ENCODE measurements at places on chromosomes 2 and 18.
A peak's percentile ranks its signal among the peaks of the same experiment; 100 is the strongest.

- DNase-seq, result no peak
Measured at GRCh38 chr2:169139993-169140767, 70.8 kb downstream of the DHRS9 start.

GRCh38 chr2:112795774-112796173 lies 11.5 kb upstream of the IL1A start:
- DNase-seq, result peak; percentile 30

DNA sequence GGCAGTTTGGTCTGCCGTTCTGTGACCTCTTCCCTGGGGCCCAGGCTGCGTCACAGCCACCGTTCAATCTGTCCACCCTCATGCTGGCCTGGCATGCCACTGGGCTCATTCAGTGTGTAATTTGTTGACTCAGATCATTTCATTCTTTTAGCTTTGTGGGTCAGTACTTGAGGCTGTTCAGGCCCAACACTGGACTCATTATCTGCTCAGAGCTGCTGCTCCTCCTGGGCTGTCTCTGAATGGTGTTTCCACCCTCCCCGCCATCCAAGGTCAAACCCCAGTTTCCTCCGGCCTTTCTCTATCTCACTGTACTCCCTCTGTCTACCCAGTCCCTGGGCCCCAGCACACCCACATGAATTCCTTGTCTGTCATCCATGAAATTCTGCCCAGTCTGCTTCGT lies 152.4 kb upstream of the NCK2 start:
- DNase-seq, result no peak

GRCh38 chr2:73235315-73236028 lies 1.4 kb downstream of the CCT7 start:
- no peak for DNase-seq

GRCh38 chr2:31380243-31380642 lies 34.3 kb downstream of the XDH start:
- no peak for DNase-seq

- no peak for DNase-seq
Measured at GRCh38 chr2:231410293-231411004, 14.9 kb downstream of the B3GNT7 start.

All from NCI-H345 (cell line).